ENCODE measurements at places on chromosomes 1 and 21.

DNA sequence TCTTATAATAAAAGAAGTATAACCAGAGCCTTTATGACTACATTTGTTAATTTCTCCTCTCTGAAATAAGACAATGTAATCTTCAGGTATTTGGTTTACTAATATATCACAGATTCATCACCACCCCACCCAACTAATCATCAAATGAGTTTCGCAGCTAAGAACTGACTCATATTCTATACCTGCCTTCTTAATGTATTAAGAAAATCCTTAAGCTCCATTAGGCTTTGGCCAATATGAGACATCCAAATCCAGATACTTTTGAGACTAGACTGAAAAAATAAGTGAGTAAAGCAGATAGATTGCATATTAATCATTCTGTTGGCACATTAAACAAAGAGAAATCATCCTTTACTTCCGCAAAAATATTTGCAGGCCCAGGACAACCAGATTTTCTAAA lies 18.7 kb upstream of the FMO2 start:
- no peak for DNase-seq

GRCh38 chr1:168454211-168454815 lies 89.5 kb downstream of the XCL2 start:
- no peak for DNase-seq

GRCh38 chr1:2128189-2128901 lies 66.2 kb downstream of the FAAP20 start:
- no peak for DNase-seq

- no peak for DNase-seq
Measured at GRCh38 chr1:229280921-229281320, 10.0 kb downstream of the RAB4A start.

DNA sequence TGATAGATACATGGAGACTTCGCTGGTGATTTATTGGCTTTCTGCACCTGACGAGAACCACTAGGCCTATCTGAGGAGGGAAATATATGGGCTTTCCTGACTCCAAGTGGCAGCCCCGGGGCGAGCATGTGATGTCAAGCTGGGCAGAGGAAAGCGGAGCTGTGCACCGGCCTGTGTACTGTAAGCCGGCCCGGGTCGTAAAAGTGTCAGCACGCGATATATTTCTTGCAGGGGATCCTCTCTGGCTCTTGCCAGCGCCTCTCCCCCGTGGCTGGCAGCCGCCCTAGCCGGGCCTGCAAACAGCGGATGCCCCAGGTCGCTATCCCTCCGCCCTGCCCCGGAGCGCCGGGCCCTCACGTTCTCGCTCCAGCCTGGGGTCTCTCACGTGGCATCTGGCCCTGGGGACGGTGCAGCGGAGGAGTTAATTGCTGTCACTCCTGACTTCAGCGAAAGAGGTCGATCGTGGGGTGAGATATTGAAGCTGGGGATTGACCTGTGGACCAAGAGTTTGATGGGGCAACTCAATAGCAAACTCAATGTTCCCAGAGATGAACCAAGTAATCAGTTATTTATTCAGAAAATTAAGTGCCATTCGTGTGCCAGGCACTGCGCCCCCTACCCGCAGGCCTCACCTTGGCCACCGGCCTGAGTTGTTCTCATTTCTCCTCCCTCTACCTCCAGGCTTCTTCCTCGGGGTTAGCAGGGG lies 41.0 kb upstream of the HAO2 start:
- DNase-seq = no peak

- DNase-seq = no peak
Measured at GRCh38 chr1:241848686-241849344, 811 bp downstream of the EXO1 start.

GRCh38 chr1:214678386-214678785 lies 75.4 kb downstream of the CENPF start:
- DNase-seq = no peak

DNA sequence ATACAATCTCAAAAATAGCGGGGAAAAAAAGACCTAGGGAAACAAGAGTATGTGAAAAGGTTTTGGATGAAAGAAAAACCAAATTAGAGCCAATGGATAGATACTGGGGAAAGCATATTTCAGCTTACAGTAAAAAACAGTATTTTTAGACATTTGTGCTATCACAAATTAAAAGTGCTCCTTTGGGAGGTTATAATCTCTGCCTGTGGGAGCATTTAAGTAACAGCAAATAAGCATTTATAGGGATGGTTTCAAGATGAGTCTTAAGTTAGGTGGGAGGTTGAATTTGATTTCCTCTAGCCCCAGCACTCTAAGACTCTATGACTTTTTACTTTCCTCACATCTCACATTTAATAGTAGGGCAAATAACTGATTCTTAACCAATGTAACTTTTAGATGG lies 79.6 kb upstream of the SLFNL1 start:
- no peak for DNase-seq

DNA sequence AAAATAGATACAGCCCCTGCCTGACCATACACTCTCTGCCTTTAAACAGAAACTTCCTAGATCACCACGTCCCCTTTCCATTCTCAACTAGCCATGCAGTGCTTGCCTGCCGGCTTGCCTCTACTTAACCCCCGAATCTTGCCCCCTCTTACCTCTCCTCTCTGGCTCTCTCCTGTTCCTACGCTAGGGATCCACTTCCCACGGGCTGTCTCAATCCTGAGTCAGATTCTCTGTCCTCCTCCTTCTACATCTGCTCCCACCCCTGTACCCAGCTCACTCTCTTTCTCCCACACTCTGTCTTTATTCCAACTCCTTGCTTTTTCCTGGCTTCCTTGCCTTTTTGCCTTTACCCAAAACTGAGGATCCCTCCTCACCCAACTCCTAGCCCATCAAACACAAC lies 29.3 kb downstream of the ATF3 start:
- DNase-seq = no peak

DNA sequence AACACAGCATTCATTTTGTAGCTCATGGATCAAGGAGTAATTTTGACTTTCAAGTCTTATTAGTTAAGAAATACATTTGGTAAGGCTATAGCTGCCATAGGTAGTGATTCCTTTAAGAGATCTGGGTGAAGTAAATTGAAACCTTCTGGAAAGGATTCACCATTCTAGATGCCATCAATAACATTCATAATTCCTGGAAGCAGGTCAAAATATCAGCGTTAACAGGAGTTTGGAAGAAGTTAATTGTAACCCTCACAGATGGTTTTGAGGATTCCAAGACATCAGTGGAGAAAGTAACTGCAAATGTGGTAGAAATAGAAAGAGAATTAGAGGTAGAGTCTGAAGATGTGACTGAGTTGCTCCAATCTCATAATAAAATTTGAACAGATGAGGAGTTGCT lies 216.6 kb downstream of the GREM2 start:
- DNase-seq = no peak

DNA sequence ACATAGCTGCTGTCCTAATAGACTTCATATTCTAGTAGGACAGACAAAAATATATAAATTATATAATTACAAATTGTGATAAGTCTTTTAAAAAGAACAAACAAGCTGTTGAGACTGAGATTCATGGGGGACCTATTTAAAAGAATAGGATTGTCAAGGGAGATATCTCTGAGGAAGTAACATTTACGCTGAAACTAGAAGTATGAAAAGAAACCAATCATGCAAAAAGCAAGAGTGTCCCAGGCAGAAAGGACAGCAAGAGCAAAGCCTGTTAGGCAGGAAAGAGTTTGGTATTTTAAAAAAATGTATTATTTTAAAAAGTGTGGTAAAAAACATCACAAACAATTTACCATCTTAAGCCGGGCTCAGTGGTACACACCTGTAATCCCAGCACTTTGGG lies 9.1 kb upstream of the METTL13 start:
- no peak for DNase-seq

DNA sequence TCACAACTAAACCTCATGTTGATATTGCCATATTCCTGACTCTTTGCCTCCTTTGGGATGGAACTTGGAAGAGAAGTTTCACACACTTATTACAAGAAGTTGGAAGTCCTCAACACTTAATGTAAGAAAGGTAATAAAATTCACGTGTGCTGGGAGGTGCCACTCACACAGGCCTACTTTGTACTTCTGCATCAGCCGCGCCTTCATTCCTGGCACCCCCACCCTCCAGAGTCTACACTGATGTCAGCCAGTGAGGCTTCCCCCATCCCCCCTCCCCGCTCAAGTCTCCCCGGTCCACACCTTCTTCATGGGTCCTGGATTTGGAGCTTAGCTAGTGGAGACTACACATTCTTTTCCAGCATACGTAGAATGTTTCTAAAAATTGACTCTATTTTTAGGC lies 24.8 kb upstream of the SLC45A1 start:
- DNase-seq = no peak

DNA sequence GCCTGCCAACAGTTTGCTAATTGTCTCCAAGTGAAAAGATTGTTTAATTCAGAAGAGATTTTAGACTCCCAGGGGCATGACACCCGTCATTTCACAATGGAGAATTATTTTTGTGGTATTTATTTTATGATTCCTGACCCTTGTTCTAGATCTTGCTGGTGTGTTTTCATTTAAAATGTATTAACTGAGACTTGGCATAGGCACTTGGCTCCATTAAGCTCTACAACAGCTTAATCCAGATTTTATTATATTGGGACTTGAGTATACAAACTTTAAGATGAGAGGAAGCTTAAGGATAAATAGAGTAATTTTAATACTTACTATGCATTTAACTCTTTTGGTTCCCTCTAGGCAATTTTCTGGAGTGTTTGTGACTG lies 101.3 kb upstream of the KCNE2 start:
- no peak for DNase-seq

DNA sequence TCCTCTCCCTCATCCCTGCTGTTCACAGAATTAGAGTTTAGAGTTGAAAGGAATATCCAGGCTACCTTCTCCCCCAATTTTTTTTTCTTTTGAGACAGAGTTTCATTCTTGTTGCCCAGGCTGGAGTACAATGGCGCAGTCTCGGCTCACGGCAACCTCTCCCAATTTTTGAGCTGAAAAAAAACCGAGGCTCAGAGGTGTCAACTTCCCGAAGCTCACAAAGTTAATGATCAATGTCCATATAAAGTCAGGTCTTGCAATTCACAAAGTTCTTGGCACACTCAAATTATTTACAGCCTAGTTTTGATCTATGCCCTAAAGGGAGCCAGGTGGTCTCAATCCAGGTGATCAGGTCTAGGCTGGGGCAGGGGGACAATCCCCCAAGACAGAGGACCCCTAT lies 797 bp upstream of the LEFTY1 start:
- DNase-seq = no peak

- DNase-seq = no peak
Measured at GRCh38 chr1:55546553-55546952, 331.4 kb upstream of the USP24 start.

GRCh38 chr1:165671526-165671925 lies 26.8 kb downstream of the ALDH9A1 start:
- no peak for DNase-seq

GRCh38 chr1:233735847-233736246 lies 121.9 kb downstream of the KCNK1 start:
- no peak for DNase-seq

DNA sequence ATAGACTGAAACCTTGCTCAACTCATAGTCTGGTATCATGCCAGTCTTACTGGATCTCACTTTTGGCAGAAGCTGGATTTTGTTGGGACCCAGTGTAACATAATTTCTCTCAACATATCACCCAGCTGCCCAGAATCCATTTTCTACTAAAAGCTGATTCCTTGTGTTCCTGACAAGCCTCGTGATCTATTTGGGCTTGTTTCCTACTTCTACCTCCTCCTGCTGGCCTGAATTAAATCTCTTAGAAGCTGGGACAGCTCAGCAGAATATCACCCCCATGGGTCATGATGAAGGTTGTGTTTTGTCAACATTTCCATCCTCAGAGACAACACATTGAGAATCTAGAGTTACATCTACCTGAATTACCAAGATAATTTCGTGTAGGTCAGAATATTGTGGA lies 7.7 kb downstream of the GOLT1A start:
- no peak for DNase-seq

DNA sequence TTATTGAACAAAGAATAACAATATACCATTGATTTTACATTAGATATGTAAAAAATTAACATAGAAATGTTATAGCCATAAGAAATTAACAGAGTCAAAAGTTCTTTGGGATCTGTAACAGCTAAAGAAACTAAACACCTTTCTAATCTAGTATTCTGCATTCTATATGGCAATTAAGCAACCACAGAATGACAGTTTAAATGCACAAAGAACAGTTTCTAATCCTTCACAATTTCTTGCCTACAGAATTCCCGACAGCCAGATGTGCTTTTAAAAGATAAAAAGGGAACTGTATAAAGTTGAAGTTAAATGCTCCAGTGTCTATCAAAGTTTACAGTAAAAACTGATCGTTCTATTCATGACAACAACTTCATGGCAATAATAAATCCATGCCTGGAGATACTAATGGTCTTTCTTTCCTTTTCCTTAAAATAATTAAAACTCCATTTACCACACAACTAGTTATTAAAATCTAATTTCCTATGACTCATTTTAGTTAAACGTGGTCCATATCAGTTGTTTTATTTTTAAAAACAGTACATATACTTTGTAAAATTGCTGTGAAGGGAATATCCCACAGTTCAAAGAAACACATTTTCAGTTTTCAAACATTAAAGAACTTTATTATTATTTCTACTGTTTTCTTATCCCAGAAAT lies 110.2 kb downstream of the EIF4G3 start:
- no peak for DNase-seq

DNA sequence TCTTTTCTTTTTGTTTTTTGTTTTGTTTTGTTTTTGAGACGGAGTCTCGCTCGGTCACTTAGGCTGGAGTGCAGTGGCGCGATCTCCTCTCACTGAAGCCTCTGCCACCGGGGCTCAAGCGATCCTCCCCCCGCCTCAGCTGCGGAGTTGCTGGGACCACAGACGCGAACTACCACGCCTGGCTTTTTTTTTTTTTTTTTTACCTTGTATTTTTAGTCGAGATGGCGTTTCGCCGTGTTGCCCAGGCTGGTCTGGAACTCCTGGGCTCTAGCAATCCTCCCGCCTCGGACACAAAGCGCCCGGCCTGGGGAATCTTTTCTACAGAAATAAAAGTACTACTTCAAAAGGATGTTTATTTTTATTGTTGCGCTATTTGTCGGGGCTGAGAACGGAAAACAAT lies 1.1 kb upstream of the SETDB1 start:
- no peak for DNase-seq

DNA sequence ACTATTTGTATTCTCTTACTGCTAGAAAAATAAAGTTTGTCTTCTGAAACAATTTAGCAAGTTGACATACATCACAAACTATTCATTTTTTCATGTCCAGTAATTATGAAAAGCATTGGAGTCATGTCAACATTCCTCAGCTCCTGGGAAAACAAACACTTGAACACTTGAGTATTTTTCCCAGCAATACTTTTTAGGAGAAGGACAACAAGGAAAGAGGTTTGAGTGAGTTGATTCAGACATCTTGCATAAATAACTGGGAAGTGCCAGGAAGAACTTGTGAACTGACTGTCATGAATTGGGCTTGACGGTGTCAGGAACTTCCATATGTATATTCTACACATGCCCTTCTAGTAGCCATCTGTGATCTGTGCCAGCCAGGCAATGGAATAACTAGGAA lies 195.6 kb downstream of the HMCN1 start:
- DNase-seq = no peak

DNA sequence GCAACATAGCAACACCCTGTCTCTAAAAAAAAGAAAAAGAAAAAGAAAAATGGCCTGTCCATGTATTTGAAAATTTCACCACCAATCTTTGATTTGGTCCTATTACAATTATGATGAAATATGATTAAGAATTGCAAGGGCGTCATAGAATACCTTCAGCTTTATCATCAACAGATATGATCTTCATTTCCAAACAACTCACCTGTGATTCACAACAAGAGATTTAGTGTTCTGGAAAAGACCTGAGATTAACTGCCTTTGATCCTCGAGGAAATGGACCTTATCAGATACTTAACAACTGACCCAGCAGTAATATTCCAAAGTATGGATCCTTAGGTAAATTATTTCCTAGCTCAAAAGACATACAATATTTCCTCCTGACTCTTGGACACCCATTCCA lies 3.5 kb upstream of the GSTM4 start:
- no peak for DNase-seq

- DNase-seq = no peak
Measured at GRCh38 chr1:224392411-224393249, 36.0 kb downstream of the CNIH4 start.
